Chondrocyte (in vitro differentiated cells): ENCODE measurements at places on chromosomes 12 and 14. TPM values are rescaled to one million over a fixed set of nuclear protein-coding genes. Genes with fewer than 3 reads are reported as not detected.
A peak's percentile ranks its signal among the peaks of the same experiment; 100 is the strongest.

- H3K27ac ChIP-seq: no peak overlapping the region
- no peak for DNase-seq
- peaks cover 4% of the 10 kb centered on the region for H3K4me1 ChIP-seq
- H3K4me3 ChIP-seq: no peak overlapping the region
- H3K27me3 ChIP-seq: no peaks in the 10 kb centered on the region
- peaks cover 35% of the 10 kb centered on the region for H3K36me3 ChIP-seq
Measured at GRCh38 chr12:92886131-92886530, 43.0 kb downstream of the EEA1 start.

DNA sequence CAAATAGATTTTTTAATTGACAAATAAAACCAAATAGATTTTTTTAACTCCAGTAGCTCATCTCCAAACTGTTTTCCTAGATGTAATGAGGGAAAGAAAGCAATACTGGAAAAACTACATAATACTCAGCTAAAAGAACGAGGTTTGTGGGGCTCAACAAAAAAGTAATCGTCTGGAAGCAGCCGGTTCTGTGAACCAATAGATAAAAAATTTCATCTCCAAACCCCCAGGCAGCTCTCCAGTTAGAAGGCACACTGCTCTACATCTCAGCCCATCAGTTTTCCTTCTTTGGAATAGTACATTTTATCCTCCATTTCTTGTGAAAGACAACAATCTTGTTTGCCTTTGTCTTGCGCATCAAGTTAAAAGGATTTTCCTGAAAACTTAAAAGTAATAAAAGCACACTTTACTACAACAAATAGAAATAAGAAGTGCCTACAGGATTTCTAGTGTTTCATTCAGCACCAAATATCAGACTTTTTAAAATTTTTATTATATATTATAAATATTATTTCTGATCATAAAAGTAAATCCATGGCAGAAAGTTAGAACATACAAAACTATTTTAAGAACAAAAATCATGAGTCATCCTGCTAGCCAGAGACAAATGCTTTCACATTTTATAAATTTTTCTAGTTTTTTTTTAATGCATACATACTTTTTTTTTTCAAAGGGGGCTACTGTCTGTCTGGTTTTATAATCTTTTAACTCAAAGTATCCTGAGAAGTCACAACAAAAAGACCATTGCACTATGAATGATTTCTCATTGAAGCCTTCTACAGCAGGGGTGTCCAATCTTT is 67.7 kb downstream of the EPS8 start:
- no peaks in the 10 kb centered on the region for H3K36me3 ChIP-seq
- DNase-seq: no peak
- H3K27me3 ChIP-seq: no peaks in the 10 kb centered on the region

DNA sequence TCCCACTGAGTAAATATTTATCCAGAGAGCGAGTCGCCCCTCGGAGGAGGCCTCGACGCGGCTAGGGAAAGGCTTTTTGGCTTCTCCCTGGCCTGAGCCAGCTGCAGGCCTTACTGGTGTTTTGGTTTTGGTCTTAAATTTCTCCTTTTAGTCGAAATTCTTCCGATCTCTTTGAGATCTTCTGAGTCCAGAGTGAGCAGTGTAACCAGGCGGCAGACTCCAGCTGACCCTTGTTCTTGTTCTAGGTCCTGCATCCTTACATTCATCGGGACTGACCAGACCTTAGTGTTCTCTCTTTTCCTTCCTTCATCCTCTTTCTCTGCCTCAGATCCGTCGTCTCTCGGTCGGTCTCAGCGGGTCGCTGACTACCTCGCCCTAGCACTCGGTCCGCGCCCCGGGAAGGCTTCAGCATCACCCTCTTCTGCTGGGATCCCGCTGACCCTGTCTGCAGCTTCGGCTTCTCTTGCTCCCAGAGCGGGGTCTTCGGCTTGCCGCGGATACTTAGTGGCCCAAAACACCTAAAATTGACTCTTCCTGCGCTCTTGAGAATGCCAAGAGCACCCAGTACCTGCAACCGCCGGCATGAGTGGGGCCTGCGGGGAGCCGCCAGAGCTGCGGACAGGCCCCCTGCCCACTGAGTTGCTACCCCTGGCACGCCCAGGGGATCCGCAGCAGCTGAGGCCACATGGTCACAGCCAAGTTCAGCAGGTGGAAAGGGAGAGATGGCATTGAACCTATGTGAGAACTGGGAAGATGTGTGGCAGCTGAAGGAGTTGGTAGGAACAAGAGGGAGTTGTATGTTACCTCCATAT is 2.4 kb upstream of the PAX9 start:
- DNase-seq: no peak
- H3K36me3 ChIP-seq: peaks cover 8% of the 10 kb centered on the region
- peaks cover 50% of the 10 kb centered on the region for H3K4me1 ChIP-seq
- H3K27me3 ChIP-seq: peaks cover 95% of the 10 kb centered on the region
- H3K4me3 ChIP-seq: peak overlapping the region; percentile 5

GRCh38 chr12:67798768-67799167 is 150.2 kb downstream of the DYRK2 start:
- peak overlapping the region; percentile 72 for H3K27ac ChIP-seq
- no peak overlapping the region for H3K4me3 ChIP-seq
- DNase-seq: no peak
- no peaks in the 10 kb centered on the region for H3K27me3 ChIP-seq

- H3K4me1 ChIP-seq: peaks cover 58% of the 10 kb centered on the region
- H3K36me3 ChIP-seq: peaks cover 7% of the 10 kb centered on the region
- no peaks in the 10 kb centered on the region for H3K27me3 ChIP-seq
- H3K27ac ChIP-seq: no peak overlapping the region
- no peak for DNase-seq
Measured at GRCh38 chr12:104296718-104297117, 6.8 kb upstream of the EID3 start.

DNA sequence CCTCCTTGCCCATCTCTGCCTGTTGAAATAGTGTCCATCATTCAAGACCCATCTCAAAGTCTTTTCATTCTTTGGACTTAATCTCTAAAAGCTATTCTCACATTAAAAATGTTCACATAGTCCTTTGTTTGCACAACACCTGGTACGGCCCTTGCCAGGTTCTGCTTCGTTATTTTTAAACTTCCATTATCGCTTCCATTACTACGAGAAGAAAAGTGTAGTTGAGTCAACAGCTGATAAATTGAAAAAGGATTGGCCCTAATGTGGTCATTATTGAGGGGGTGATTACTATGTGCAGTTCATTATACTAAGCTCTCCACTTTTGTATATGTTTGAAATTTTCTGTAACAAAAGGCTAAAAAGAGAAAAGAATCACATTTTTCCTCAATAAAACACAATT is 17.8 kb downstream of the KCNJ8 start:
- H3K36me3 ChIP-seq: no peaks in the 10 kb centered on the region
- DNase-seq: no peak
- no peaks in the 10 kb centered on the region for H3K4me1 ChIP-seq
- peaks cover 10% of the 10 kb centered on the region for H3K27me3 ChIP-seq
- H3K27ac ChIP-seq: no peak overlapping the region

DNA sequence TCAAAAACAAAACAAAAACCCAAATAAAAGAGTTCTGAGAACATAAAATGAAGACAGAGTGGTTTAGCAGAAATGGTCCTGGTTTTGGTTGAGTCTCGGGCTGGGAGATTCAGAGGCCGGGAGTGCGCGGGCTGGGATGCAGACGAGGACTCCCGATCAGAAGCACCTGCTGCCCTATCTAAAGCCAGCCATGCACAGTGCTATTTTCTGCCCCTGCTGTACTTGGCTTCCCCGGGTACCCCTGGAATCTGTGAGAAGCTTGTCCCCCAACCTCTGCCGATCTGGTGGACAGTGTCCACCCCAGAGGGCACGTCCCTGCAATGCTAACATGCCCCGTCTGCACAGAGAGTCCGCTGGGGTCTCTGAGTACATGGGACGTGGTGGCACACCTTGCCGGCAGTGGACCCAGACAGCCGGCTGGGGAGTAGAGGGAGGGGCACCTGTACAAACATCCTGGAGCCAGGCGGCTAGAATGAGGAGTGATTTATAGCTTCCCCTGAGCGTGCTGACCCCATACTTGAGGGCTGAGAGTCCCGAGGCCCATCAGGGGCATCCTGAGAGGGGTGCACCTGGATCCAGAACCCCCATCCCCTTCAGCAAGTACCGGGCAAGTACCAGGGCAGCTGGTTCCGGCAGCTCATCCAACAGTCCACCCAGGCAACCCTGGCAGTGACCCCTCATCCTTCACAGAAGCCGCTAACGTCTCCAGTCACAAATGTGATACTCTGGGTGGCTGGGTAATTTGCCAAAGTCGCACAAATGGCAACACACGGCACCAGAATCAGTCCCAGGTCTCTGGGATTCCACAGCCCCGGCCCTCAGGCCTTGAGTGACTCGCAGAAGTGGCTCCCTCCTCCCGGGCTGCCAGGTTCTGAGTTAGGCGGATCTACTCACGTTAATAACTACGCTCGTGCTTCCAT is 37.1 kb downstream of the CHGA start:
- no peak overlapping the region for H3K27ac ChIP-seq
- H3K4me3 ChIP-seq: no peak overlapping the region
- peaks cover 12% of the 10 kb centered on the region for H3K4me1 ChIP-seq
- no peaks in the 10 kb centered on the region for H3K27me3 ChIP-seq

DNA sequence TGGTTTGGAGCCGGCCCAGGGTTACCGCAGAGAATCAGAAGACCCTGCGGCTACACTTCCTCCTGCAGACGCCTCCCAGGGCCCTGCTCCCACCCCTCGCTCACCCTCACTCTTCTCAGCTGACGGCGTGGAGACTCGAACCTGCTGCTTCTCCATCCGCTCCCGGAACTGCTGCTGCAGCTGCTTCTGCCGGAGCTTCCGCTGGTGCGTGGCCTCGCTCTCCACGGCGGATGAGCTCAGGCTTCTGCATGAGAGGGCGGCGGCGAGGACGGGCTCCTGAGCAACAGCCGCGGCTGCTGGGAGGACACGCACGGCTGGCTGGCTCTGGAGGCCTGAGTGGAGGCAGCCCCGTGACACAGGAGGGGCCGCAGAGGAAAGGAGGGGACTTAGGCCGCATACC is 33.3 kb downstream of the RAD52 start:
- no peak overlapping the region for H3K4me3 ChIP-seq
- no peak overlapping the region for H3K27ac ChIP-seq
- no peak for DNase-seq
- H3K27me3 ChIP-seq: no peaks in the 10 kb centered on the region
- H3K4me1 ChIP-seq: peaks cover 9% of the 10 kb centered on the region

DNA sequence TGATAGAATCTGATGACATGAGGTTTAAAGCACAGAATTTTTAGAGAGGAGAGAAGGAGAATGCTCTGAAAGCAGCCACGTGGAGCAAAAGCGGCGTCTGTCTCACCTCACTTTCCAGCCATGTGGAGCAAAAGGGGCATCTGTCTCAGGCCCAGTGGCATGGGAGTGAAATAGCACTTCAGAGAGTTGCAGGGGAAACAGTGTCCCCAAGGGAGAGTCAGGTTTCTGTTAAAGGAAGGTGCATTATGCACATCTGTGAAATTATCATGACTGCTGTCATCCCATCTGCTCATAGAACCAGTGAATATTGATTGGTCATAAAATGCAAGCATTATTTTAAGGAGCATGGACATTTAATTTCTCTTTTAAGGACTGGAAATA is 124.0 kb downstream of the BICD1 start:
- no peak for DNase-seq
- H3K4me1 ChIP-seq: peaks cover 3% of the 10 kb centered on the region
- no peaks in the 10 kb centered on the region for H3K36me3 ChIP-seq

DNA sequence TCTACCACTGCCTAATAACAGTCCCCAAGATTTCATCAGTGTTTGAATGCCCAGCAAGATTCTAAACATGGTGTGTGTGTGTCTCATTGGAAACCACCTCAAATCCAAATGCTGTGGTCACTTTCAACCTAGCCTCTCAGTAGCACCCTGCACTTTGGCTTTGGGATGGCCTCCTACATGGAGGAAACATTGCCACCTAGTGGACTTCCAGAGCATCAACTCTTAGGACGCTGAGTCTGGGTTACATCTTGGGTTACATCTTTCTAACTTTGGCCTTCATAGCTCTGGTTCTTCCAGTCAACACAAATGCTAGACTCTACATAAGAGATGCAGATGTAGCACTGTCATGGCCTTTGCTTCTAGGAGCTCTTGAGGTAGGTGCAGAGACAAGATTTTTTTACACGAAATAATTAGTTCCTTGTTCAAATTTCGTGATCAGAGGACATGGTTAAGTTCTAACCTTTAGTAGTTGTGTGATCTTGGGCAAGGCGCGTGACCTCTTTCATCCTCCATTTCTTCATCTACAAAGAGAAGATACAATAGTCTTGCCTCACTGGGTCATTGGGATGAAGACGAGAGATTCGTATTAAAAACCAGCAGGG is 113.5 kb upstream of the VASH1 start:
- peaks cover 9% of the 10 kb centered on the region for H3K27me3 ChIP-seq
- no peak overlapping the region for H3K4me3 ChIP-seq
- no peak for DNase-seq
- no peaks in the 10 kb centered on the region for H3K4me1 ChIP-seq
- no peaks in the 10 kb centered on the region for H3K36me3 ChIP-seq
- no peak overlapping the region for H3K27ac ChIP-seq

- no peak overlapping the region for H3K27ac ChIP-seq
- no peaks in the 10 kb centered on the region for H3K36me3 ChIP-seq
- DNase-seq: no peak
Measured at GRCh38 chr12:124738636-124739467, 124.8 kb downstream of the SCARB1 start.

- H3K27ac ChIP-seq: no peak overlapping the region
- peaks cover 7% of the 10 kb centered on the region for H3K27me3 ChIP-seq
- no peak overlapping the region for H3K4me3 ChIP-seq
- no peaks in the 10 kb centered on the region for H3K36me3 ChIP-seq
- no peak for DNase-seq
Measured at GRCh38 chr12:96132819-96133218, 61.4 kb upstream of the ELK3 start.

GRCh38 chr12:108612788-108613282 is 15.0 kb upstream of the TMEM119 start:
- peaks cover 3% of the 10 kb centered on the region for H3K36me3 ChIP-seq
- H3K27ac ChIP-seq: no peak overlapping the region
- peaks cover 52% of the 10 kb centered on the region for H3K4me1 ChIP-seq
- no peak overlapping the region for H3K4me3 ChIP-seq

GRCh38 chr12:66340131-66340530 is 37.8 kb downstream of the HELB start:
- H3K27ac ChIP-seq: no peak overlapping the region
- no peaks in the 10 kb centered on the region for H3K27me3 ChIP-seq

- DNase-seq: no peak
- H3K4me3 ChIP-seq: no peak overlapping the region
- H3K27ac ChIP-seq: no peak overlapping the region
- H3K27me3 ChIP-seq: peaks cover 19% of the 10 kb centered on the region
- no peaks in the 10 kb centered on the region for H3K4me1 ChIP-seq
- H3K36me3 ChIP-seq: no peaks in the 10 kb centered on the region
Measured at GRCh38 chr14:76597387-76597786, 163.9 kb upstream of the VASH1 start.

The TMTC1 gene
- 24.0 to 49.1 TPM (median 25.2 TPM) in 3 replicates for total RNA-seq

The SNRPF gene
- 12.4 to 27.1 TPM (median 15.4 TPM) in 3 replicates for total RNA-seq

The CABP1 gene
- total RNA-seq: not detected in 3 replicates

The CMKLR1 gene
- 31.2 to 74.3 TPM (median 32.9 TPM) in 3 replicates for total RNA-seq

The HOTAIR gene
- total RNA-seq: not detected in 3 replicates

The RASSF8 gene
- 28.1 to 54.6 TPM (median 46.2 TPM) in 3 replicates for total RNA-seq

The SPIC gene
- total RNA-seq: not detected in 3 replicates

The SLCO1C1 gene
- 0.34 to 0.99 TPM (median 0.95 TPM) in 3 replicates for total RNA-seq
